Cortex of kidney (tissue), 1 donor: ENCODE measurements at places on chromosomes 7 and 10.

DNA sequence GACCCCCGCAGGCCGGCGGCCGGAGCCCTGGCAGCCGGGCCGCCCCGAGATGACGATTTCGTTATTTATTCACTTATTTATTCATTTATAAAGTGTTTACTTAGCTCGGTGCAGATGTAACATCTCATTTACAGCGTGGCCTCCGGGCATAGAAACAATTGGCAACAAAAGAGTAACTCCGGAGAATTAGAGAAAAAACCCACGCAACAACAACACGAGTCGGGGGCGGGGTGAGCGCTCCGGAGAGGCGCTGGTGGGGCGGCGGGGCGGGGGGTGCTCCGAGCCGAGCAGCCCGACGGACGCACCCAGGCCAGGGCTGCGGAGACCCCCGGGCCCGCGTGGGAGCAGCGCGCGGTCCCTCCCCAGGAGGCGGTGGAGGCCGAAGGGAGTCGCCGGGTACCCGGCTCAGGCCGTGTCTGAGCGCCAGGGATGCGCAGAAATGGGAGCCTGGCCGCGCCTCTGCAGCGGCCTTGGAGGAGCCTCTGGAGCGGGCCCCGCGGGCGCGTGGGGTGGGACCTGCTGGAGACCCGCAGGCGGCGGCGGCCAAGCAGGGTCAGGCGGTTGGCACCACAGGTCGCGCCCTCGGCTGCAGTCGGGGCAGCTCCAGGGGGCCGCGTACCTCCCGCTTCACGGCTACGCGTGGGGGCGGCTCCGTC lies 14.3 kb downstream of the UNCX start:
- no peak for DNase-seq

- no peak for DNase-seq
Measured at GRCh38 chr7:43649755-43650274, 66.9 kb downstream of the STK17A start.

DNA sequence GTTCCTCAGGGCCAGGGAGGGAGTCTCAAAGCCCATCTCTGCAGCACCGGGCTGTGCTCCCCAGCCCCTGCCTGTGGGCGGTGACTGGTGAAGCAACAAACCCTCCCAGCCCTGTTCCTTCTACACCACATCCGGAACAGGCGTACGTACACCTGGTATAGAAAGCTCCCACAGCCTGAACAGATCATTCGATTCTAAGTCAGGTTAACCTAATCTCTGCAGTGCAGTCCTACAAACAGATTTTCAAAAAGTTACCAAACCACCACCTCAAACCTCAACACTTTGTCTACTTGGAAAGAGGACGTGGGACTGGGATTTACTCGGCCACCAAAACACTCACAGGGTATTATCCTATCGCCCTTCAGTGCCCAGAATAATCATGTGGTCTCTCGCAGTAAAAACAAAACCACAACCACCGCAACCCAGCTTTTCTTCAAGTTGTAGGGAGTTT lies 238.4 kb downstream of the DIP2C start:
- DNase-seq = no peak

DNA sequence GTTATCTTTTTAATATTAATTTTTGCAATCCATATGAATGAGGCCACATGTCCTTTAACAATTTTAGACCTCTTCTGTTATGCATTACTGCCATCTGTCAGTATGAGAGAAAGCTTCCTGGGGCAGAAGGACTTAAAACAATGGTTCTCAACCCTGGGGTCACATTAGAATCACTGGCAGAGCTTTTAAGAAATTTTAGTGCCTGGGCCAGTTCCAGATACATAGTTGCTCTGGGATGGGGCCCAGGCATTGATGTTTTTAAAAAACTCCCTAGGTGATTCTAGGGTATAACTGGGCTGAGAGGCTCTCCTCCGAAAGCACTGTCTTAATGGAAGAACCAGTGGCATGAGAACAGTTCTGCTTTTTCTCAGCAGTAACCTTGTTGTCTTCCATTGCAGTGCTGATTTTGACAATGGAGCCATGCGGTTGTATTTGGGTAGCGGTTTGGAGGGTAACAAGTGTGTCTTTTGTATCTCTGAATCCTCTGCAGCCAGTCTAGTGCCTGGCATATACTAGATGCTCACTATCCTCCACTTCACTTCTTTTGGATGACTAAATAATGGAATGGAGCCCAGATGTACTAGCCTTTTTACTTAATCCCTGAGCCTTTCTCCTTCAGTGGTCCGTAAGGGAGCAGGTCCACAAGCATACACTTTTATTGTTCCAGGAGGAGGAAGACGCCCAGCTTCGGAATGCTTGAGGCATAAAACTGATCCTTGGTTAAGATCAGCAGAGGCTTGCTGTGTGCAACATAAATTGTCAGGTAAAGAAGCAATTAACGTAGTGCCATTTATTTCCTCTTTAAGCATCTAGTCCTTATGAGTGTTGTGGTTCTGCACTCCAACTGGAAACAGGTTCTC lies 227.1 kb downstream of the AUTS2 start:
- no peak for DNase-seq

- DNase-seq = no peak
Measured at GRCh38 chr10:32279795-32280194, 67.2 kb downstream of the EPC1 start.

- DNase-seq = no peak
Measured at GRCh38 chr7:50674896-50675835, 107.5 kb downstream of the GRB10 start.

DNA sequence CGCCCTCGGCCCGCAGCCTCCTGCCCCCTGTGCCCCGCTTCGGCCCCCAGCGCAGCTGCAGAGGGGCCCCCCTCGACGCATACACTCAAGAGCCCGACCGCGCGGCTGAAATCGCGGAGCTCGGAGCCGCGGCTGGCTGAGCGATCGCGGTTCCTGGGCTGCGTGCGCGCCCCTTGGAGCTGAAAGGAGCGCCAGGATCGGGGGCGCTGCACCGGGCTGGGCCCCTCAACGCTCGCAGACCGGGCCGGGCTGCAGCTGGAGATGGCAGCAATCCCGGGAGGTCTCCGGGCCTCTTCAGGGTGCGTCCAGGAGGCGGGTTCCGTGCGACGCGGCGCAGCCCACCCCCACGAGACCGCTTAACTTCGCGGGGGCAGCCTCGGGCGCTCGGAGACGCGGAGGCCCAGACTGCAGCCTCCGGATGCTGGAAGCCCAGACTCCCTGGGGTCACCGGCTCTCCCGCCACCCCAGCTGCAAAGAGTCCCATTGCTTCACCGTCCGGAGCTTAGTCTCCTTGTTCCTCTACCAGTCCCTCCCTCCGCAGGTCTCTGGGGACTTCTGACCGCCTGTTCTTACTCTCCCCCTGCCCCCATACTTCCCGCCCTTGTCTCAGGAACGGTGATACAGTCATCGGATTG lies 73.0 kb upstream of the LRRC4 start:
- no peak for DNase-seq

- no peak for DNase-seq
Measured at GRCh38 chr10:78231939-78232338, 198.3 kb downstream of the RPS24 start.

DNA sequence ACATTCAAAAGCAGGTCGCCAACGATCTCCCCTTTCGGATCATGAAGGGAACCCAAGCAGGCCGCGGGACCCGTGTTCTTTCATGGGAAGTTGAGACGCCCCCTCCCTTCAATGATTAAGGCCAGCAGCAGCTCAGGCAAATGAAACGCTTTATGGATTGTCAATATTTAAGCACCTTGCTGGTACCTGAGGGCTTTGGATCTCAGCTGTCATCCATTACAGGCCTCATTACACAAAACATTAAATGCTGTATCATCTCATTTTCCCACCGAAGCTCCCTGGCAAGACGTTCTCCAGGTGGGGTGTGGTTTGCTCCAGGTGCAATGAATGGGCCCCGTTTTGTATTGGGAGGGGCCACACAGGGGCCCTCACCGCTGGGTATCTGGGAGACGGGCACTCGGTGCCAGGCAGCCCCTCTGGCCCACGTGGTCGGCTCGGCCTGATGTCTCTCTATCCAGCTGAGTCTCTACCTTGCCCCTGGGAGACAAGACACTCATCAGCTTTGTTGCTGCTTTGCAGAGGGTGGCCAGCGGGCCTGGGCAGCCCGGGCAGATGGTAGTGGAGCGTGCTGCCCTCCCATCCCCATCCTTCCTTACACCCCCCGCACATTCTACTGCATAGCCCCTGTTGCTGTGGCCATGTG lies 456.1 kb upstream of the FOXK1 start:
- DNase-seq = no peak

DNA sequence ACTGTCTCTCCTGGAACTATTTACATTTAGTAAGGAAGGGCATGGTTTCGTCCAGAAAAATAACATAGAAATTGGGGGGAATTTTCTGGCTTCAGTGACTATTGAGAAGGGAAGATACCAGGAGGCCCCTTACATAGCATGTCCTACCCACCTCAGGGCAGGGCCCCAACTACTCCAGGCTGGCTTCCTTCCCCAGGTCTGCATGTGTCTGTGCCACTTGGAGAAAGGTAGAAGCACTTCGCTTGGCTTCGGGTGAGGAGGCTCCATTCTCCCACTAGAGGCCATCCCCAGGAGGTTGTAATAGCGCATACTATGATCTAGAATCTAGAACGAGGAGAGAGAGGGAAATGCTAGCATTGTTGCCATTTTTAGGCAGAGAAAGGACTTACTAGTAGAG lies 14.7 kb downstream of the LRGUK start:
- DNase-seq = no peak

GRCh38 chr7:155505422-155505793 lies 41.0 kb downstream of the CNPY1 start:
- no peak for DNase-seq
